Activated T-helper 2 cell treated with anti-CD3 and anti-CD28 coated beads, Interferon-gamma antibody, Interleukin-2, Interleukin-4, amounts not matched to agents 10 μg/mL and 5 μg/mL and 100 μg/mL, durations not matched to agents 14 hours and 24 hours and 36 hours (primary cell): ENCODE measurements at places on chromosomes 11 and 22. TPM values are rescaled to one million over a fixed set of nuclear protein-coding genes. Genes with fewer than 3 reads are reported as not detected.

GRCh38 chr11:78355309-78355705, 62.3 kb downstream of the GAB2 start:
- no peak for DNase-seq

GRCh38 chr11:81915045-81915444, 818.6 kb downstream of the FAM181B start:
- DNase-seq, result no peak

- no peak for DNase-seq
Observed at GRCh38 chr11:75762158-75762557, 6.4 kb upstream of the DGAT2 start.

GRCh38 chr11:17719938-17720795, 796 bp downstream of the MYOD1 start:
- DNase-seq, result no peak

DNA sequence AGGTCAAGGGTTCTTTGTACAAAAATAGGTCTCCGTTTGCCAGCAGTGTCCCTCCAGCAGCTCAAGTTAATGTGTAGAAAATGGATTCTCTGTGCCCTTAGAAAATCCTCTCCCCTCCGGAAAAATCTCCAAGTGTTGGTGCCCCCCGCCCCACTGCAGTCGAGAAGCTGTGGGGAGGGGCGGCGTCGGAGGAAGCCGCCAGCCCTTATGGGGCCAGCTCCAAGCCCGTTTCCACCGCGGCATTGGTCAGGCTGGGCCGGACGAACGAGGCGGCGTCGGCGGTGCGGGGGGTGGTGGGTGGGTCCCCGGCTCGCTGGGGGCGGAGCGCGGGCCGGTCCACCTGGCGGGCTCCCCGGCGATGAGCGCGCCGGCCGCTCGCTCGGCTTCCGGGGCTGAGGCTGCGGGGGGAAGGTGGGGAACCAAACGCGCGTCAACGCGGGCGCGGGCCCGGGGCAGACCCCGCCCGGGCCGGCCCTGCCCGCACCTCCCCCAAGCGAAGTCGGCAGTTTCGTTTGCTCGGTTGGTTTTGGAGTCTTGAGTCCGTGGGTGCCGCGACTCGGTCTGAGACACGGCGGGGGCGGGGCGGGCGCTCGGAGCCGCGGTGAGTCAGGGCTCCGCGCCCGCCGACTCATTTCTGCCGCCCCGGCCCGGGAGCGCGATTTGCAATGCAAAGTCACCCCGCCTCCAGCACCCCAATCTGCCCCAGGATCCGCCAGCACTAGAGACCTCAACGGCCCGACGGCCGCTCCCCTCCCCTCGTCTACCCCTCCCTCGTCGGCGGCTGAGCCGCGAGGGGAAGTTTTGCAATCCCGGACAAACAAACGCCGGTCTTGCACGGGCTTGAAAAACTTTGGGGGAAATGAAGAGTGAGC, 1.4 kb downstream of the ASCL2 start:
- peak; percentile 21 for DNase-seq

- no peak for DNase-seq
Observed at GRCh38 chr11:111358038-111359001, 20.8 kb downstream of the POU2AF1 start.

DNA sequence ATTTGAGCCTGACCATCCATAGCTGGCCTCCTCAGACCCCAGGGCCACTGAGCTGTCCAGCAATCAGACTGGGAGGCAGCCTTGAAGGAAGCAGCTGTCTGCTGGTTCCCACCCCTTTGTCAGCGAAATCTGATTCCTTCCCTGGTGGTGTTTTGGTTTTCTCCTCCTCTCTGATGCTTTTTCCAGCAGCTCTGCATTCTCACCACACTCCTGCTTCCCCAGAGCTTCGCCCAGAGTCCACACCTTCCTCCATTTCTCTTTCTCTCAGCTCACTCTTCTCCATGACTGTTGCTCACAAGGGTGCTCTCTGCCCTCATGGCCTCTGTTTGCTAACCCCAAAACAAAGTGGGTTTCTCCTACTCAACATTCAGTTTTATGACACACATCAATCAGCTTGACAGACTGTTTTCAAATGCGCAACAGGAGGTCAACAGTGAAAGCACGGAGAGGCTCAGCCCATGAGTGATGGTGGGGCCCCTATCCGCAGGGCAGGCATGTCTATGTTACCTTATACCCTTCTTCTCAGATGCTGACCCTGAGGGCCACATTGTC, 130.6 kb upstream of the MTNR1B start:
- no peak for DNase-seq

DNA sequence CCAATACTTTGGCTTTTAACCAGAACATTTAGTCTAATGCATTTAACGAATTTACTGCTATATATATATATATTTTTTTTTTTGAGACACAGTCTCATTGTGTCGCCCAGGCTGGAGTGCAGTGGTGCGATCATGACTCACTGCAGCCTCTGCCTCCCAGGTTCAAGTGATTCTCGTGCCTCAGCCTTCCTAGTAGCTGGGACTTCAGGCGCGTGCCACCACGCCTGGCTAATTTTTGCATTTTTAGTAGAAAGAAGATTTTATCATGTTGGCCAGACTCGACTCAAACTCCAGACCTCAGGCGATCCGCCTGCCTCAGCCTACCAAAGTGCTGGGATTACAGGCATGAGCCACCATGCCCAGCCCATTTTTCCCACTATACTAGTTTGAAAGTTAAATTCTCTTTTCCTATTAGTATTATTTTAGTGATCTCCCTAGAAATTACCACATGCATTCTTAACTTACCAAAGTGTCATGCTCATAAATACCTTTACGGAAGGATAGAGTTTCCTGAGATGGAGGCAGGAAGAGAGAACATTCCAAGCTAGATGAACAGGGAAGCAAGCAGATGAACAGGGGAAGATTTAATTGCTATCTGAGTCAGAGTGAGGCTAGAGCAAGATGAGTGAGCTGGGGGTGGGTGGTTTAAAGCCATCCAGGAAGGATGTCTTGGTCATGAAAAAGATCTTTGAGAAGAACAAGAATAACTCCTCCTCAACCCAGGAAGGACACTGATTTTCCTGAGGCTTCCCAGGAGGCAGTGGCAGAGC, 4.4 kb upstream of the PGAP2 start:
- DNase-seq, result no peak

DNA sequence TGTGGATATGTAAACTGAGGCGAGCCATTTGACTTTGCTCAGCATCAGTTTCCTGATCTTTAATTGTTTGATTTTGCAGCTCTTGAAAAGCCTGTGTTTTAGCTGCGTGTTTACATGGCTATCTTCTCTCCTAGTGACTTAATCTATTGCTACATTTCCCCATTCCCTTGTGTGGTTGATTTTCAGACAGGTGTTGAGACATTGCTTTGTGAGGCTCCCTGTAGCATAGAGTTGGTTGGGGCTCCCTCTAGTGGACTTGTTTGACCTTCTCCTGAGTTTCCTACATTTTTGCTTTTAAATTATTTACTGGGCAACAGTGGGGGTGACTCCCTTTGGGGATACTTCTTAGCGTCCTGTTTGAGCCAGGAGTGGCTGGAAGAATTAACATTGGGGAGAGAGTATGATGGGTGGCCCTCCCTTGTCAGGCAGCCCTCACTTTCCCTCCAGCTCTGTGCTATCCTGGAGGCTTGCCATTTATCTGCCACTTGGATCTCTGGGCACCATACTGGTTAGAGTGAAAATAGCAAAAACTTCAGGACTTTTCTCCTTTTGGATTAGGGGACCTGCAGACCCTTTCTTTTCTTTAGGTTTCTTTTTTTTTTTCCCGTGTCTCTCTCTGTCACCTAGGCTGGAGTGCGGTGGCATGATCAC, 9.2 kb upstream of the CBL start:
- peak; percentile 52 for DNase-seq

- no peak for DNase-seq
Observed at GRCh38 chr11:79663017-79663416, 222.2 kb upstream of the TENM4 start.

The TRIM49 gene
- not detected in 2 replicates for total RNA-seq

The SYTL2 gene
- 16.0 and 17.3 TPM in 2 replicates for total RNA-seq

The ZNRF3 gene
- total RNA-seq, result 0.82 and 1.1 TPM in 2 replicates

The GAS2 gene
- total RNA-seq, result 0.80 and 1.5 TPM in 2 replicates

The APOL6 gene
- total RNA-seq, result 21.2 and 21.9 TPM in 2 replicates
